Mucosa of descending colon (tissue), 3 donors: ENCODE measurements at places on chromosomes 2 and 18. TPM values are rescaled to one million over a fixed set of nuclear protein-coding genes. Genes with fewer than 3 reads are reported as not detected.

The GREB1 gene
- 1.4 TPM for total RNA-seq

The DNAJC5G gene
- total RNA-seq = not detected

DNA sequence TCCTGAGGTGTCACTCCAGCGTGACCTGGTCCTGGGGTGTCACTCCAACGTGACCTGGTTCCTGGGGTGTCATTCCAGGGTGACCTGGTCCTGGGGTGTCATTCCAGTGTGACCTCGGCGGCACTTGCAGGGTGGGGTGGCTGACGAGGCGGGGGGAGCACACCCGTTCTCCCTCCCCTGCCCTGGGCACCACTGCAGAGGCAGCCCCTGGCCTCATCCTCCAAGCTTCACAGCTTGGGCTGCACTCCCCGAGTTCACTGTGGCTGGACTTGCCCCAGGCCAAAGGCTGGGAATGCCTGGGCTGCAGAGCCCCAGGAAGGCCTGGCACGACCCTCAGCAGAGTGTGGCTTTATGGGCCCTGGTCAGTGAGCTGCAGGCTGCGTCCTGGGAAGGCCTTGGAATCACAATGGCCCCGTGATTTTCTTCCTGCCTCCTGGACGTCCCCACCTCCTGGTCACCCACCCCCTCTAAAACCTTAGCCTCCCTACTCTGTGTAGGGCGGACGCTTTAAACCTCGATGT, 88.3 kb downstream of the NFATC1 start:
- DNase-seq = peak; percentile 33

- DNase-seq = no peak
These were observed 8.7 kb upstream of the AAK1 start for GRCh38 chr2:69652206-69652605.

DNA sequence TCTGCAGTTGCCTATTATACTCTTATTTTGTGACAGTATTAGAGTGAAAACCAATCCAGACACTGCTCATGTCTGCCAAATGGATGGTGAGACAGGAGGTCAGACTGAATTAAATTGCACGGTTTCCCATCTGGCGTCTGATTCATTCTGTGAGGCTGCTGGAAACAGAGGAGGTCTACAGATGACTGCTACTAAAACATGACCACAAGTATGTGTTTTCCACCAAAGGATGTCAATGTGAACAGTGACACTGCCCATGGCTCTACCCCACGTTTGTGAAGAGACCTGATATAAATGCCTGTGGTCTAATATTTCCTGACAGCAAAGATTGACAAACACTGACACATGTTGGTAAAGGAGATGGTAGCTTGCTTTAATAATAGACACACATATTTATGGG, 104.3 kb upstream of the ST6GAL2 start:
- DNase-seq = no peak

- DNase-seq = no peak
These were observed 39.1 kb downstream of the CYRIA start for GRCh38 chr2:16626497-16626896.

The ADAM23 gene
- 1.2 TPM for total RNA-seq

GRCh38 chr2:199994371-199994770, 39.0 kb downstream of the MAIP1 start:
- DNase-seq = no peak

GRCh38 chr2:10190737-10191532, 68.4 kb downstream of the RRM2 start:
- DNase-seq = no peak

- no peak for DNase-seq
These were observed 29.3 kb upstream of the CYP20A1 start for GRCh38 chr2:203209538-203209937.

- no peak for DNase-seq
These were observed 207.1 kb downstream of the ALK start for GRCh38 chr2:29714333-29714732.

DNA sequence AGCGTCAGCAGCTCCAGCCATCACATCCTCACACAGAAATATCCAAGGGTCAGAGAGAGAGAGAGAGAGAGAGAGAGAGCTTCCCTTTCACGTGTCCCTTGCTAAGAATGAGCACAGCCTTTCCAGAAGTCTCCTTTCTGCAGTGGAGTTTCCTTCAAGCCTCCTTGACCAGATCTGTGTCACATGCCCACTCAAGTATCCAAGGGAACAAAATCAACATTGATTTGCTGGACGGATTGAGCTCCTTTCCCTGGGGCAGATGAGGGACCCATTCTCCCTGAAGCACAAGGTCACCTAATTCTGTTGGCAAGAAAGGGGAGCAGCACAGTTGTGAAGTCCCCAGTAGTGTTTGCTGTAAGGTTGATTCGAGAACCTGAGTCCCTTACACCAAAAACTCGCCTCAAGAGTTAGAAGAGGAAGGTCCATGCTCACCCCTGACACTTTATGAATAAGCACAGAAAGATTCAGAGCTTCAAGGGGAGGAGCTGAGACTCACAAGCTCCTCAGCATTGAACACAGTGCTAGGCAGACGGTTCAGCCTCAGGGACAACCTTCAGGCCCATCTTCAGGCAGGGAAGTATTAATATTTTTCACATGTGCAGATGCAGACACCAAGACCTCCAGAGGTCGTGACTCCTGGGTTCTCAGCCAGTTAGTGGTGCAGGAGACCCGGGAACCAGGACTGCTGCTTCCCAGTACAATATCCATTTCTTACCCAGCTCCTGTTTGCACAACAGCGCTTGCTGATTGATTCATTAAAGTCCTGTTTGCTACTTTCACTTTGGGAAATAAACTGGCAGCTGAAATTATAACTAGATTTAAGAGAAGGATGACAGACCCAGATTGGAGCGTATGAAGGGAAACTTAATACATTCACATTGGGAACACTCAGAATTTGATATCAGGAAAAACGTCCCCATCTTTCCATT, 38.2 kb upstream of the MARCO start:
- DNase-seq = no peak

GRCh38 chr2:97726261-97727064, 13.1 kb downstream of the ZAP70 start:
- DNase-seq = no peak

GRCh38 chr2:18988631-18989232, 369.7 kb downstream of the OSR1 start:
- no peak for DNase-seq

DNA sequence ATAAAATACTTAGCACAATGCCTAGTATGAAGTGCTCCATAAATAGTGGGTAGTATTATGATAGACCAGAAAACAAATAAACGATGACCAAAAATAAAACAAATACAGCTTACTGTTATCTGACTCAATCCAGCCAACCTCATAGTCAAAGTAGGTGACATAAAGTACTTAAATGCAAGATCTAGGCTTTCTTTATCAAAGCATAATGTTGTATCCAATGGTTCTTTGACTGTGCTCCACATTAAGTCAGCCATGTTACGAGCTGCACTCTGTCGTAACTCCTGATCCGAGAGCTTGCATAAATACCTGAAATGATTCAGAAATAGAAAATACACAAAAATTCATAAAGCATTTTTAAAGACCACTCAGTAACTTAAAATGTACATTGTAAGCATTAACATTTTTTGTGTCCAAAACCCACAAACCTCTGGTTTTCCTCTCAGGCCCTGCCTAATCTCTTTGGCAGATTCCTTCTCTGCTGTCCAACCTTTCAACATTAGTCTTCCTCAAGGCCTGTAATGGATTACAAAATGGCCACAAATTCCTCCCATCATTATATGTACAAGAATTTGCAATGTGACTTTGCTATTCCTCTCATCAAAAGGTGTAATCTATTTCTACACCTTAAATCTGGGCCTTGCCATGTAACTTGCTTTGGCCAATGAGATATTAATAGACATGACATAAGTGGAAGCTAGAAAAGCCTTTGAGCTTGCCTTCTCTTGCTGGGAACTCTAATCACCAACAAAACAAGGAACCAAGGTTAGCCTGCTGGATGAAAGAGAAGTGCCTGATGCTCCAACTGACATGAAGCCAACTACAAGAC, 90.6 kb downstream of the USP34 start:
- DNase-seq = no peak

- no peak for DNase-seq
These were observed 139.4 kb upstream of the CELF4 start for GRCh38 chr18:37705016-37705415.

The IL36A gene
- not detected for total RNA-seq

The ACMSD gene
- not detected for total RNA-seq

The TUBB8B gene
- total RNA-seq = 1.2 TPM

- no peak for DNase-seq
These were observed 5.3 kb upstream of the DCTN1 start for GRCh38 chr2:74385396-74385795.

DNA sequence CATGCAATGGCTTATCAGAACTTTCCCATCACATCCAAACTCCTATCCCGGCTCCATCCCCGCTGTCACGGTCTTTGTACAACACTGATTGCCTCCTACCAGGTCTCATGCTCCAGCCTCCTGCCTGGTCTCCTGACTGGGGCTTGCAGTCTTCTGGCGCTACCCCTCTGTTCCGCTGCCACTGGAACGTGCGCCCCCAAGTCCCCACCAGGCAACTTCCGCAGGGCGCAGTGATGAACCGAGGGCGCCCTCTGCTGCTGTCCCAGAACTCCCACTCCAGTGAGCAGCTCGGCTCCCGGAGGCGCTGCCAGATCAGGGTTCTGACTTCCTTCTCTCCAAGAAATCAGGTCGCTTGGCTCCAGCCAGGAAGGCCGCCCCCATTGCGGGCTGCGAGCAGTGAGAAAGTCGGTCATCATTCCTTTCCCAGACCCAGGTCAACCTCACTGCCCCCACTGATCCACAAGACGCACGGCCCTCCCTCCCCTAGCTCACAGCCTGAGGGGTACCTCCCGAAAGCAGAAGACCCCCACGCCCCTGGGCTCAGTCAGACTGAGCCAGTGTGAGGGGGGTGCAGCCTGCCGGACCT, 43.9 kb upstream of the RAB11FIP5 start:
- peak; percentile 60 for DNase-seq

GRCh38 chr2:5148392-5149085, 543.6 kb upstream of the SOX11 start:
- DNase-seq = no peak

The SLC5A7 gene
- total RNA-seq = not detected

- no peak for DNase-seq
These were observed 68.7 kb upstream of the STK39 start for GRCh38 chr2:168316073-168316440.

GRCh38 chr2:205570648-205571047, 111.7 kb upstream of the NRP2 start:
- no peak for DNase-seq

DNA sequence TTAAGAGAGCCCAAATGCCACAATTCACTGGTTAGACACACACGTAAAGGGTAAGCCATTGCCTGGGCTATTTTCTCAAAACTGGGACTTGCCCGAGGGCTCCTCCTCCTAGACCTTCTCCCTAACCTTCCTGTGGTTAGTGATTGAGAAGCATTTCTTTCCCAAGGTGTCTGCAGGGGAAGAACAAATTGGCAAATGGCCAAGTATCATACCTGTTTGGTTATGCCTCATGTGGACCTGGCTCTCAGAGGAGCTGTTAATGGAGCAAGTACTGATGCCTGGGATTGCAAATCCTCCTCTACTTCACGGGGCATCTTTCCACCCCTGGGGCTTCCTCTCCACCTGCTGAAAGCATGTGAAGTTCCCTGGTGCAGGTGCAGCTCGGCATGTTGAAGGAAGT, 187.5 kb upstream of the CYRIA start:
- DNase-seq = no peak

DNA sequence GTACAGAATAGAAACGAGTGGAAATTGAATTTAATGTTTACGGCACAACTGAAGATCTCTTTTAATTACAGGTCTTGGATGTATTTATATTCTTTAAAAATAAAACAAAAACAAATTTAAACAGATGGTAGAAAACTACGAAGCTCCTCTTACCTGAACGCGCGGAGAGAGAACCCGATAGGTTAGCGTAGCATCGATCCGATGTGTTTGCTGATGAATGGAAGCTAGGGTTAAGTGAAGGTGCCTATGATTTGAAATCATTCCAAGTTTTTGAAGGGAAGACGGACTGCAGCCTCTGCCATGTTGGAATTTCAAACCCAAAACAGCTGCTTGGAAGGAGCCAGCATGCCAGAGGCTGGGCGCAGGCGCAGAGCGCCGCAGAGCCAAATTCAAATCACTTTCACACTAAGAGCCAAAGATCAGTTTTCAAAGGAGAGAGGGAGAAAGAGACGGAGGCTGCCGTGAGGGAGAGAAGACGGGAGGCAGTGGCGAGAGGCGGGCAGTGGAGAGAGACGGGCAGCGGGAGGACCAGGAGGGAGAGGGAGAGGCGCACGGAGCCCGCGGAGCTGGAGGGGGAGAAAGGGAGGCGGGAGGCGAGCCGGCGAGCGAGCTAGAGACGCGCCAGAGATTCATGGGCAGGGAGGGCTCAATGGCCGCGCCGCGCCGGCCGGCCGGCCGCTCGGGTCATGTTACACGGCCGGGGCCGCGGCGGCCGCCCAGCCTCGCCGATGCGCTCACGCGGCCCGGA, at the start of gene FIGN:
Gene FIGN (minus strand): TSS at position 324 of the 748 bp plus-strand sequence. CDS start 1,081 bp downstream, outside the sequence.
- DNase-seq = peak; percentile 55

The E2F6 gene
- 12.6 TPM for total RNA-seq

The CAB39 gene
- total RNA-seq = 155 TPM

The RASGRP3 gene
- total RNA-seq = 6.1 TPM

The SLC11A1 gene
- 1.2 TPM for total RNA-seq

- DNase-seq = no peak
These were observed 95.8 kb upstream of the TEX51 start for GRCh38 chr2:126802774-126803433.
